Gastrocnemius medialis (tissue), 4 donors: ENCODE measurements at places on chromosomes 5 and 9. TPM values are rescaled to one million over a fixed set of nuclear protein-coding genes. Genes with fewer than 3 reads are reported as not detected.

Gene PPP3R2
- not detected for total RNA-seq

DNA sequence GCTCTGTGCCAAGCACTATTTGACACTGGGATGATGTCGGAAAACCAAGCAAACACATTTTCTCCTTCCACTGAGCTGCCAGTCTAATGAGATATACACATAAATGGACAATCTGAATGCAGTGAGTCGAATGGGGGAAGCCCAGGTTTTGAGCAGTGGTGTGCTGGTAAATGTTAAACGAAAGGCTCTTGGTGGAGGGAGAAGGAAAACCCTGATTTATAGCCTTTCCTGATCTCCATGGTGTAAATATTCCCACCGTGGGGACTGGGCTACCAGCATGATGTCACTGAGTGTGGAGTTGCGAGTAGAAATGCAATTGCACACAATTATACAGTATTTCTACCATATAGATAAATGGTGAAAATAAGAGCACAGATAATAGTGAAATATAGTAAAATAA is 5.0 kb upstream of the GSN start:
- DNase-seq = no peak

Gene CCL21
- not detected for total RNA-seq

Gene ZNF454
- total RNA-seq = 0.71 TPM

Gene PDZD2
- total RNA-seq = 2.8 TPM

Gene MARCOL
- total RNA-seq = not detected
